ENCODE measurements at places on chromosomes 2 and 18. TPM values are rescaled to one million over a fixed set of nuclear protein-coding genes. Genes with fewer than 3 reads are reported as not detected.

DNA sequence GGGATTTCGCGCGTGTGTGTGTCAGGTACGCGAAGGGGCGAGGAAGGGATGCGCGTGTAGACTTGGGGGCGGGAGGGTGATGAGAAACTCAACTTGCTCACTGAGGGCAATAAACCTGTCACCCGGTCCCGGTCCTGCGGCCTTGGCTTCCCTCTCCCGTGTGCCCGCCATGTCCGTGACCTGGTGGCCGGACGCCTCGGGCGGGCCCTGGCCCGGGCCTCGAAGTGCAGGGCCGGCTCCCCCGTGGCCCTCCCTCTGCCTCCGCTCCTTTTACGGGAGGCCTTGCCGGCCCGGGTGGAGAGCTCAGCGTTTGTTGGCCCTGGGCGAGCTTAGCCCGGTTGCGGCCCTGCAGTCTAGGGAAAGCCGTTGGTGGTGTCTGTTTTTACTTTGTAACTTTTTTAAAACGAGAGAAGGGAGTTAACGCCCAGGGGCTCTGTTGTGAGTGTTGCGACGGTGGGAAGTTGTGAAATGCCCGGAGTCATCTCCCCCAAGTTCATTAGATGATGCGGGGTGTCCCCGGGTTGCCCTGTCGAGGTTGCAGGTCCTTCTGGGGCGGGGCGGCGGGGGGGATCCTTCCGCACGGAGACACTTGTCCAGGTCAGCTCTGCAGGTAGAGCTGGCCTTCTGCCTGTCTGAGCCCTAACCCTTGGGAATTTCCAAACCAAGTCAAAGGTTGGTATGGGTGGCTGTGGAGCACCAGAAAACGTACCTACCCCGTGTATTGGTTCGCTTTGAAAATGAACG lies 883 bp downstream of the SMCHD1 start:
- peak; percentile 58 for DNase-seq

GRCh38 chr2:44852594-44852993 lies 88.9 kb upstream of the SIX3 start:
- no peak for DNase-seq

- peak; percentile 62 for DNase-seq
Observed at GRCh38 chr18:77207540-77207939, 42.1 kb upstream of the GALR1 start.

- no peak for DNase-seq
Observed at GRCh38 chr2:151861174-151861573, 33.0 kb upstream of the ARL5A start.

GRCh38 chr2:209425471-209426071 lies 1.7 kb downstream of the MAP2 start:
- no peak for DNase-seq

The REEP1 gene
- 15.5 TPM for total RNA-seq

DNA sequence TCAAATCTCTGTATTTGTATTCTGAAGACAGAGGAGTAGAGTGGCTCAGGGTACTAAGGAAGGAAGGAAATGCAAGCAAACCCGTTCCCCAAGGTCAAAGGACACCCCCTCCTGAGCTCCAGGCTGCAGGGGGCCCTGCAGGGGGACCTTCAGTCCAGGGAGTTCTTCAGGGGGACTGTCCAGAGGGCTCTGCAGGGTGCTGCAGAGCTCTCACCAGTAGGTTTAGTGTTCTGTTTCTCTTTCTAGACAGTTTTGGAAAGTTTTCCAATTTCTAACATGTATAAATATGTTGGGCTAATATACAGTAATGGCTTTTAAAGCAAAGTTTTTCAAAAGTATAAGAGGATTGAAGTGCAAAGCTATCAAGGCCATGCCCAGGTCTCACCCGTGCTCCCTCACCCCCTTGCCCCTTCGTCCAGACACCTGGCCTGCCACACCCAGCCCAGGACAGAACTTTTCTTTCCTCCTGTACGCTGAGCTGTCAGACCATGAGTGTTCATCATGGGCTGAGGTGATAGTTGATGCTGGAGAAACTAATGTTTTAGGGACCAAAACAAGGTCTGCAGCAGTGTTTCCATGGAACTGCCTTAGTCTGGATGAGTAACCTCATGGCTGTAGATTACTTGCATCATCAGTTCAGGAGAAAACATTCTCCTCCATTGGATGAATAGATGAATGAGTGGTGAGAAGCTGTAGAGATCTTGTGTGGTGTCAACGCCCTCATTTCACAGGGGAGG lies 134.2 kb downstream of the GLI2 start:
- no peak for DNase-seq

- no peak for DNase-seq
Observed at GRCh38 chr18:77049938-77050337, 82.6 kb downstream of the MBP start.

GRCh38 chr18:65755616-65756015 lies 4.8 kb downstream of the CDH7 start:
- DNase-seq, result no peak

GRCh38 chr18:59833785-59834184 lies 66.0 kb upstream of the PMAIP1 start:
- peak; percentile 15 for DNase-seq

- DNase-seq, result no peak
Observed at GRCh38 chr2:113807721-113808120, 51.3 kb upstream of the SLC35F5 start.

The IKZF2 gene
- total RNA-seq, result 118 TPM

GRCh38 chr2:124254621-124255020 lies 229.5 kb downstream of the CNTNAP5 start:
- no peak for DNase-seq

DNA sequence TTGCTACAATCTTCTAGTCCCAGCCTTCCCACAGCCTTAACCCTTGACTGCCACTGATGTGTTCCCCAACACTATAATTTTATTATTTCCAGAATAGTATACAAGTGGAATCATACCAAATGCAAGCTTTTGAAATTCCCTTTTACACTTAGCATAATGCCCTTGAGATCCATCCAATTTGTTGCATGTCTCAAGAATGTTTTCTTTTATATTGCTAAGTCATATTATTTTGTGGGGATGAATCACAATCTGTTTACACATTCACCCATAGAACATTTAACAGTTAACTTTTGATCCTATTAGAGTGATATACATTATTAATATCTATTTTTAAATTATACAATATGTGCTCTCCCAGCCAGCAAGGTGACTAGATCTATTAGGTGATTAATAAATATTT lies 74.3 kb upstream of the KYNU start:
- DNase-seq, result no peak

- DNase-seq, result no peak
Observed at GRCh38 chr2:100113990-100114433, 28.4 kb downstream of the AFF3 start.

- DNase-seq, result no peak
Observed at GRCh38 chr2:104177179-104177578, 676.7 kb upstream of the POU3F3 start.

GRCh38 chr2:216804357-216805350 lies 55.2 kb downstream of the TNP1 start:
- no peak for DNase-seq

The TTC39C gene
- 33.2 TPM for total RNA-seq

DNA sequence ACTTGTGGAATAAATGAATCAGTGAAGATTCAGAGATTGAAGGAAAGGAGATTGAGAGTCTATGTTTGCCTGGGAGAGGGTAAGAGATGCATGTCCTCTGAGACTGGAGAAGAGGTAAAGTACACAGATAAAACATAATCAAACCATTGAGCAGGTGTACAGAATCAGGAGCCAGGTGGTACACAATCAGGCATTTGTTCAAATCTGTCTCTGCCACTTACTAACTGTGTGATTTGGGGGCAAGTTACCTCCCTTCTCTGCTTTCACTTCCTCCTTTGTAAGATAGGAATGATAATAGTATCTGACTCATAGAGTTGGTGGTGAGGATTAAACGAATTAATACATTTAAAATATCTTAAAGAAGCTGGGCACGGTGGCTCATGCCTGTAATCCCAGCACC lies 94.0 kb downstream of the CDK15 start:
- DNase-seq, result no peak

The LRATD1 gene
- 27.5 TPM for total RNA-seq

- DNase-seq, result no peak
Observed at GRCh38 chr2:142180820-142181533, 50.2 kb upstream of the LRP1B start.

- no peak for DNase-seq
Observed at GRCh38 chr2:73984203-73984921, at the start of gene TET3. Gene TET3, plus strand, starts transcription at chr2:73984910. Its CDS starts 1,494 bp downstream, at chr2:73986404.

The LGALSL gene
- 10.0 TPM for total RNA-seq

- no peak for DNase-seq
Observed at GRCh38 chr18:67771271-67771670, 254.8 kb upstream of the DSEL start.

The DOK1 gene
- 11.8 TPM for total RNA-seq

DNA sequence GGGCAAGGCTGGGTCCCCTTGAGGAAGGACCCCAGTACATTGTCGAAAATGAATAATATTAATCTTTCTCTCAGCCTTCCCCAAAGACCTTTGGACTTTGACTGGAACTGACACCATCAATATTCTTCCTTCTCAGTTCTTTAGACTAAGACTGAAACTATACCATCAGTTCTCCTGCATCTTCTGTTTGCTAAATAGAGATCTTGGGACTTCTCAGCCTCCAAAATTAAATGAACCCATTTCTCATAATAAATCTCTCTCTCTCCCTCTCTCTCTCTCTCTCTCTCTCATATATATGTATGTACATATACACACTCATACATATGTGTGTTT lies 39.7 kb upstream of the VRK2 start:
- DNase-seq, result no peak

- DNase-seq, result no peak
Observed at GRCh38 chr18:21275645-21276044, 33.6 kb downstream of the GREB1L start.

DNA sequence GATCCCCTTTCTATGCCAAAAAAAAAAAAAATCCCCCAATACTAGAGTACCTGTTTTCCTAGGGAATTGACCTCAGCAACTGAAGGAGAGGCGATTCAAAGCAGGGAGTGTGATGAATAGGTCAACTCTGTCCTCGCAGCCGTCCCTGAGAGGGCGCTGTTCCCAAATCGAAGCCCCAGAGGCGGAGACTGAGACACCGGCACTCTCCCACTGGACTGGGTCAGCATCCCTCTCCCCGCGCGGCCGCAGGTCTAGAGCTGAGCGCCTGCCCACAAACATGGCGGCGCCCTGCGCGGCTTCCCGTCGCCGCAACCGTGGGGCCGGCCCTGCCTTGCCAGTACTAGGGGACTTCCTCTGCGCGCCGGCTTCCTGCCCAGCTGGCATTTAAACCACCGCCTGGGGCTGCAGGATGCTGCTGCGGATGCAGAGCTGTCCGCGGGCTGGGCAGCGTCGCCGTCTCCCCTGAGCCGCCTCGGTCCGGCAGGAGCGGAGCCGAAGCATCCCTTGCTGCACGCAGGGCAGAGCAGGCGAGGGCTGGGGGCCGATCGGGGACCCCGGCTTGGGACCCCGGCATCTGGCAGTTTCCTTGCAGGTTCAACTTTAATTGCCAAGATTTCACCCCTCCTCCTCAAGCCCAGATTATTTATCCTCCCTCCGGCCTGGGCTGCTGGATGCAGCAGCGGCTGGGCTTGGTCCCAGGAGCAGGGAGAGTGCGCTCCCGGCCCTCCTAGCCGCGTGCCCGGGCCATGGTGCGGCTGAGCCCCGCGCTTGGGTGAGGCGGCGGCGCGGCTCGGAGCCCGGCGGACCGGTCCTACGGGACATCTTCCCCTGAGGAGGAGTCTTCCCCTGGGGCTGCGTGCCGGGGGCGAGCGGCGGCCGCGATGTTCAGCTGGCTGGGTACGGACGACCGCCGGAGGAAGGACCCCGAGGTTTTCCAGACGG lies at the start of gene EHD3:
Gene EHD3, plus strand, starts transcription at position 412 of the 942 bp plus-strand sequence. Its CDS starts 470 bp downstream, at position 882.
- peak; percentile 89 for DNase-seq

The TNS1 gene
- 581 TPM for total RNA-seq

GRCh38 chr2:66691031-66691965 lies 256.4 kb downstream of the MEIS1 start:
- no peak for DNase-seq

DNA sequence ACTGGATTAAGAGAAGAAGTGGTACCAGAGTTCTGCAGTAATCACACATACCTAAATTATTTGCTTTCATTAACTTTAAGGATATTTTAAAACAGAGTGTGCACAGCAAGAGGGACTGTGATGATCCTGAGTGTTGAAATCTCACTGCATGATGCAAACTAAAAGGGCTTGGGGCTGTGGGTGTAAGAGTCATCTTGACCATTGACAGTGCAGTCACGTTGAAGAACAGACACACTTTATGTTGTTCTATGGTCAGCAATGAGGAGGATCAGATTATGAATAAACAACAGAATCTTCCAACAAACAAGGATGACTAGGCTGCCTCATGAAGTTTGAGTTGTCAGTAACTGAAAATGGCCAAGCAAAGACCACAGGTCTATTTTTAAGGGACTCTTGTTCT lies 87.2 kb upstream of the GALNT5 start:
- no peak for DNase-seq

The FAP gene
- total RNA-seq, result 3.0 TPM

DNA sequence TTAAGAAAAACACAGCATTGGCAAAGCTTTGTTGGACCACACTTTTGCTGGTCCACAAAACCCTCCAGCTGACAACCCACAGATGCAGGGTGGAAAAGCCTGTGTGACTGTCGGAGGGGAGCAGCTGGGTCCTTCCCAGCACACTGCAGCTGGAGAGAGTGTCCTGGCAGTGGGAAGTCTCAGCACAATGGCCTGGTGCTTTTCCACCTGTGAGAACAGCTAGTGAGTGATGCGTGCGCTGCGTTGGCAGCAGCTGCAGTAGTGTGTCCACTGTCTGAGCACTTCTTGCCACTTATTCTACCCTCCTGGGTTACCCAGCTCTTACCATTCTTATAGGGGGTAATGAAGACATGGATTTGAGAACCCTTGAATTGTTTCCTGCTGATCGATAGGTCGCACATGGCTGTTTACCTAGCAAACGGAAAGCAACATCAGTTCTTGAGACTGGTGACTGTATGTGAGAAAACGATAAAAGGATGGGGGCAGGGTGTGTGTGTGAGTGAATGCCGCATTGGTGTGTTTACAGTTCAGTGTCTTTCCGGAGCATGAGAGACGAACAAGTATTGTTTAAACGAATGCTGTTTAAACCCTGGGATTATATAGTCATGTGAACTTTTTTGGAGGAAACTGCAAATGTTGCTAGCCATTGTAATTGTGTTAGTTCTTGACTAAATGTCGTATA lies 69.7 kb downstream of the LYPD6 start:
- no peak for DNase-seq

- DNase-seq, result no peak
Observed at GRCh38 chr2:11669454-11670291, at the start of gene NTSR2. Gene NTSR2, minus strand, starts transcription at chr2:11670195. Its CDS starts 66 bp downstream, at chr2:11670129.

DNA sequence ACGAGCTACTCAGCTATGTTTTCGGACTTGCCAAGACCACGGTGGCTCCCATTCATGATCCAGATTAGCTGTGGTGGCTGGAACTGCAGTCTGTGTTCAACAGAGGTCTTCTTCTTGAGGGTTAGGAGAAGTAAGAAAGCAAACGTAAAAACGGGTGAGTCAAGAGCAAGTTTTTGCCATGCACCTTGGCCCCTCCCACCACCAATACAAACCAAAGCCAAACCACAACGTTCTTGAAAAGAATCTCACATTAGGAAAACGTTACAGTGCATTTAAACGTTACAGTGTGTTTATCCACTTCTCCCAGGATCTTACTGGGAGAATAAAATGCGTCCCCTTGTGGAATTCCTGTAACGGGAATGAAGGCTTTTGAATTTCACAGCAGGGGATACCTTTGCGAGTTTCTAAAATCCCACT lies 725 bp downstream of the FBXO48 start:
- no peak for DNase-seq
